Fibroblast of skin of left biceps (primary cell): ENCODE measurements at places on chromosomes 7 and 10.

DNA sequence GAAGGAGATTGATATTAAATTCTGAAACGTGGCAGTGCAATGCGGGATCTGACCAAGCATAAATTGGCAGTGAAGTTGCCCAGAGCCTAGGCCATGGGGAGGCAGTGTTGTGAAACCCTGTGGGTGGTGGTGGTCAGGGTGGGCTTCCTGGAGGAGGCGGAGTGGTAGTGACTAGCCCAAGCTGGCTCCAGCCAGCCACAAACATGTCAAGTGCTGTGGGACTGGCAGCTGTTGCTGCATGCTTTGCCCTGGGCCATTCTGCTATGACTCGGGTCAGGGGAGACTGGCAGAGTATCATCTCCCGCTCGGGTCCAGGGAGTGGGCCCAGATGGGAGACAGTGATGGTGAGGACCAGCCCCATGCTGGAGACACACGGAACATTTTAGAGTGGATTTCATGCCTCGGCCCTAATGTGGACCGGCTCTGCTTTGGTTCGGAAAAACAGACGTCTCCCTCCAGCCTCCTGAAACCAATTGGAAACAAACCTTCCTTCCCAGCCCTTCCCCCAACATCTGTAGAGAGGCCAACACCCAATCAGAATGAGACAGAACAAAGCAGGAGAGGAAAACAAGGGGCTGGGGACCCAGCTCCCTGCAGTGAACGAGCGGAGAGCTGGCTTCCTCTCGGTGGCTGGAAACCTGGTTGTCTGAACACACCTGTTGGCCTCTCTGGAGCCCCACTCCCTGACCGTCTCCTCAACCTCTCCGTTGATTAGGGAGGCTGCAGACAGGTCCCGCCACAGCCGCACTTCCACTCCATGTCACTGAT, 58.2 kb downstream of the TMEM270 start:
- DNase-seq, result no peak

GRCh38 chr10:17143055-17143690, 13.6 kb upstream of the CUBN start:
- DNase-seq, result no peak

- no peak for DNase-seq
These were observed 38.2 kb downstream of the ABCB5 start for GRCh38 chr7:20653636-20654035.

- DNase-seq, result no peak
These were observed 110.7 kb downstream of the INPP5A start for GRCh38 chr10:132648072-132648850.

DNA sequence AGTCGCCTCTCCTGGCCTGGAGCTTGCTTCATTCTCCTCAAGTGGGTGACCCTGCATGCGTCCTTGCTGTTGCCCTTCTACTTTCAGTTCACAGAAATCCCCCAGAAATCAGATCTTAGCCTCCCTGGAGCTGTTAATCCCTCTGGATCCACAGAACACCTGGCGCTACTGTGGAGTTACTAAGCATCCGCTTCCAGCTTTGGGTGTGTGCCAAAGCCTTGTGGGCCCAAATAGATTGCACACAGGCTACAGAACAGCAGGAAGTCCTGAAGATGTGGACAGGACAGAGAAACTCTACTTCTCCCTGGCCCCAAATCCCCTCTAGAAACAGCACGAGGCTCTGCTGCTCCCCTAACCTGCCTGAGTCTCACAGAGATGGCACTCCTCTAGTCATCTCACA, 36.6 kb upstream of the PDLIM1 start:
- DNase-seq, result no peak

DNA sequence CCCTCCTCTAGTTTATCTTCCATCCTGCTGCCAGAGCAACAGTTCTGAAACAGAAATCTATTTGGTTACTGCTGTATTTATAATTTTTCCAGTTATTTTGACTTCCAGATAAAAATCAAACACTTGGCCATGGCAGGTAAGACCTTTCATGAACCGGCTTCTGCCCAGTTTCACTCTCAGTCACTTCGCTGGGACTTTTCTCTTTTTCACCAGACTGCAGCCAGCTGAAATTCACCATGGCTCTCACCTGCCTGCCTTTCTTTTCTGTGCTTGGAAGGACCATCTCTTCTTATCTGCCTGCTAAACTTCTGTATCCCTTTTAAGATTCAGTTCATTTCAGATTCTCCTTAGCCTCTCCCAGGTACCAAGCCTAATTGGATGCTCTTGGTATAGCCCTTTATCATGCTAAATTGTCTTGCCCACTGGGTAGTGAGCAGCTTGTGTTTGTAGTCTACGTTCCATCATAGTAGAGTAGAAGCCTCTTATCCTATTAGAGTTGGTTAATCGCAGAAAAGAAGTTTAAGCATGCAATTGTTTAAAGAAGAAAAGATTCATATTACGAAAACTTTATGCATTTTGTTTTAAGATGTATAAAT, 71.7 kb downstream of the TAF3 start:
- no peak for DNase-seq

GRCh38 chr10:22443175-22443901, 98.0 kb downstream of the SPAG6 start:
- DNase-seq, result no peak
